Activated T-cell treated with anti-CD3 and anti-CD28 coated beads, Interleukin-2, amount 50 U/mL, for 72 hours (primary cell): ENCODE measurements at places on chromosomes 6 and 20.

DNA sequence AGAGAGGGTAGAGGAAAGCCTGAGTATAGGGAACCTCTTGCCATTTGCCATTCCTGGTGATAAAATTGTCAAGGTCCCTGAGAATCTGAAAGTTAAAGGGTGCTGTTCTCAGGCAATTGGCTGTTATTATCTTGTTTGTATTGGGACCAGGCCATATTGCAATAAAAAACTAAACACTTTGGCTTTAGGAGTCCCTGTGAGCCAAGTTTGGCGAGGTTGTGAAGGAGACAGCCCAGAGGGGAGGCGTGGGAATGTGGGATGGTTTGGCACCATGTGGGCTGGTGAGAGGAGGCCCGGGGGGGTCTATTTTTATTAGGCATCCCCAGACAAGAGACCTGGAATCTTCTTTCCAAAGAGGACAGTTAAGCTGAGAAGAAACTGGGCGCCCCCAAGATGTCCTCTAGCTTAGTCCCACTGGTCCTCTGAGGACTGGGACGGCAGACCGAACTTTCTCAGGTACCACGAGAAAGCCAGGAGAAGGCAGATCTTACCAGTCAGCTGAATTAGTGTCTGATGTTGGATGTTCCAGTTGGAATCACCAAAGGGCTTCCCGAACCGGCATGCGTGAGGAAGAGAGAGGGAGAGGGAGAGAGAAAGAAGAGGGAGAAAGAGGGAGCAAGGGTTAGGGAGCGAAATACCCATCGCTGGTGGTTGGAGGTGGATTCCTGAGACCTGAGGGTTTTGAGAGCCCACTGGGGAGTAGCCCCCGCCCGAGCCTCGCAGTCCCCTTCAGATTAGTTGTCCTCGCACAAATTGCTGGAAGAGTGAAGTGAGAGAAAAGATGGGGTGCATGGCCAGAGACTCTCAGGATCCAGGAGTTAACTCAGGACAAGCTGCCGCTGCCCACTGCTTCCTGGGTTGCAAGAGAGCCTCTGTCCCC, 24.4 kb downstream of the DYNLT1 start:
- no peak for DNase-seq

GRCh38 chr6:106539936-106540335, 89.4 kb downstream of the RTN4IP1 start:
- DNase-seq, result no peak

- DNase-seq, result no peak
These were observed 57.0 kb upstream of the EPB41L1 start for GRCh38 chr20:36097337-36098151.

DNA sequence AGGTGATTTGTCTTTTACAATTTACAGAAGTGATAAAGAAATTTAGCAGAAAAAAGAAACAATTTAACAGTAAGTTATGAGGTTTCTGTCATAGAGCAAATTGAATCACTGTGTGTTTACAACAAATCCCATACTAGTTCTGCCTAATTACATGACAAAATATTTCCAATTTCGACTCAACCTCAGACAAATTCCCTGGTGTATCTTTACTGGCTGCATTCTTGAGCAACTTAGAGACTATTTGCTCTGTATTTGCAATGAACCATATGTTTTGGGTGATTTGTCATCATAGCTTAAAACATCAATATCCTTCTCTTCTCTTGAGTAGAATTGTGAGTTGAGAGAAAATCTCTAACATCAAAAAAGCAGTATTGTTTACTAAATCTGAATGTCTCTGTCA, 128.7 kb downstream of the SIM1 start:
- DNase-seq, result no peak
